ENCODE measurements at places on chromosomes 2 and 18. TPM values are rescaled to one million over a fixed set of nuclear protein-coding genes. Genes with fewer than 3 reads are reported as not detected.
A peak's percentile ranks its signal among the peaks of the same experiment; 100 is the strongest.

PIEZO2 gene
- total RNA-seq: 10.7 TPM

TNFAIP6 gene
- 0.11 TPM for total RNA-seq

AKAIN1 gene
- total RNA-seq: not detected

KYNU gene
- total RNA-seq: 0.18 TPM

PRSS56 gene
- total RNA-seq: not detected

CHST9 gene
- total RNA-seq: 16.8 TPM

- H3K36me3 ChIP-seq: no peaks in the 10 kb centered on the region
- H3K27me3 ChIP-seq: no peaks in the 10 kb centered on the region
- H3K4me1 ChIP-seq: no peaks in the 10 kb centered on the region
- no peak overlapping the region for H3K4me3 ChIP-seq
- no peak overlapping the region for H3K27ac ChIP-seq
These were observed 7.0 kb downstream of the ZSWIM2 start for GRCh38 chr2:186841940-186842339.

DNA sequence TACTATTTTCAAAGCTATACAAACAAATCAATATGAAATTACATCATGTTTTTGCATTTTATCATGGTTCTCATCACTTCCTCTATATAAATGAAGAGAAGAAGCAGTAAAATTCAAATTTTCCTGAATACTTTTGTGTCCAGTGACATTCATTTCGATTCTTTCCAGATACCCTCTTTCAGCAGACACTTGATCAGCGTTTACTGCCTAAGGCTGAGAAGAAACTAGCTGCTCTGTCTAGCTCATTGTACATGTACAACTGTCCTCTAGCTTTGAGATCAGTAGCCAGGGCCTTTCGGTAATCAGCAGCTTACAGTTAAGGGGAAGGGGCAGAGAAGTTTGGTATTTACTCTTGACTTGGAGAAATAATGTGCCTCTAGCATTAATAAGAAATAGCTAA is 4.8 kb downstream of the VRK2 start:
- peaks cover 4% of the 10 kb centered on the region for H3K36me3 ChIP-seq
- no peak overlapping the region for H3K4me3 ChIP-seq
- no peaks in the 10 kb centered on the region for H3K27me3 ChIP-seq
- peaks cover 42% of the 10 kb centered on the region for H3K4me1 ChIP-seq

DNA sequence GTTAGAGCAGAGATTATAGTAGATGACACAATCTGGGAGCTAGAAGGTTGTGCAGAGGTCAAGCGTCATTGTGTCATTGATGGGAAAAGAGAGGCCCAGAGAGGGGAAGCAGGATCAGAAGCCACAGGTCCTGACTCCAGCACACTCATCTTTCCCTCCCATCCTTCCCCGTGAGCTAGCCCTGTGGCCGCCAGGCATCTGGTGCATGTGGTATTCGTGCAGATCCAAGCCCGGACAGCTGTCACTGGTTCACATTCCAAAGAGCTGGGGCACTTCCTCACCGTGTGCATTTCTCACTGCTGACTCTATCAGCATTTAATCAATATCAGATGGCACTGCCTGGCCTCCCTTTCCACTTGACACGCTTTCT is 94.1 kb upstream of the THOC1 start:
- H3K4me3 ChIP-seq: no peak overlapping the region
- DNase-seq: no peak
- H3K27ac ChIP-seq: no peak overlapping the region
- peaks cover 28% of the 10 kb centered on the region for H3K4me1 ChIP-seq

GRCh38 chr2:60152226-60152833 is 401.1 kb downstream of the BCL11A start:
- H3K27ac ChIP-seq: no peak overlapping the region
- H3K4me3 ChIP-seq: no peak overlapping the region
- H3K36me3 ChIP-seq: peaks cover 4% of the 10 kb centered on the region
- no peak for DNase-seq
- H3K27me3 ChIP-seq: peaks cover 3% of the 10 kb centered on the region

- H3K36me3 ChIP-seq: peaks cover under 1% of the 10 kb centered on the region
- H3K27me3 ChIP-seq: no peaks in the 10 kb centered on the region
- no peak within 1 kb of the TSS for H3K4me3 ChIP-seq
These were observed at the start of gene KCNJ13 for GRCh38 chr2:232776435-232776834. Gene KCNJ13 (minus strand): TSS chr2:232776565. CDS start chr2:232771362, 5,203 bp downstream.

- no peak overlapping the region for H3K27ac ChIP-seq
- DNase-seq: no peak
- no peaks in the 10 kb centered on the region for H3K36me3 ChIP-seq
- 0 out of 2 replicates have a peak, but pooled peaks cover 2% of the 10 kb centered on the region for H3K4me1 ChIP-seq
These were observed 112.4 kb upstream of the RIOK3 start for GRCh38 chr18:23340661-23341060.

DNA sequence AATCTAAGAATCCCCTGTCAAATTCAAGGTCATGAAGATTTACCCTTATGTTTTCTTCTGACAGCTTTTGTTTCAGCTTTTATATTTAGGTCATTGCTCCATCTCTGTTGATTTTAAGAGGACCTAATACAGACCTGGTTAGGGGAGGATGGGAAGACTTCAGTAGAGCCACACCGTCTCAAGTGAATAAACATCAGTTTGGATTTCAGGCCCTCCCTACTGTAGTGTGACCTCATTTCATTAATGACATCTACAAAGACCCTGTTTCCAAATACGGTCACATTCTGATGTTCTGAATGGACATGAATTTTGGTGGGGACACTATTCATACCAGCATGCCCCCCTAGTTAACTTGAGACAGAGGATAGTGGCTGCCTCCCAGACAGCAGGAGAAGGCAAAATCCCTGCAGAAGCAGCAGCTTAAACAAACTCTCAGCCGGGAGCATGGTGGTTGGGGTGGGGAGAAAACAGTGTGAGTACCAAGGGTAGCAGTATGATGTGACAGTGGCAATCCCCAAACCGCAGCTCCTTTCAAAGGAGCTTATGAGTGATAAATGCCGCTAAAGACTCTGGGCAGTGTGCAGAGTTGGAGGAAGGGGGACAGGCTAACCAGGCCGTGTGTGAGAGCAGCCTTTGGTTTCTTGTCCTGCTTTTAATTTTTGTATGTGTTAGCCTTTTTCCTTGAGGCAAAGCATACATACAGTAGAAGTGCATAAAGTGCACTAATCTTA is 65.9 kb upstream of the TNP1 start:
- no peaks in the 10 kb centered on the region for H3K27me3 ChIP-seq
- H3K4me1 ChIP-seq: peaks cover 41% of the 10 kb centered on the region
- no peak overlapping the region for H3K27ac ChIP-seq
- H3K4me3 ChIP-seq: no peak overlapping the region
- no peaks in the 10 kb centered on the region for H3K36me3 ChIP-seq

DNA sequence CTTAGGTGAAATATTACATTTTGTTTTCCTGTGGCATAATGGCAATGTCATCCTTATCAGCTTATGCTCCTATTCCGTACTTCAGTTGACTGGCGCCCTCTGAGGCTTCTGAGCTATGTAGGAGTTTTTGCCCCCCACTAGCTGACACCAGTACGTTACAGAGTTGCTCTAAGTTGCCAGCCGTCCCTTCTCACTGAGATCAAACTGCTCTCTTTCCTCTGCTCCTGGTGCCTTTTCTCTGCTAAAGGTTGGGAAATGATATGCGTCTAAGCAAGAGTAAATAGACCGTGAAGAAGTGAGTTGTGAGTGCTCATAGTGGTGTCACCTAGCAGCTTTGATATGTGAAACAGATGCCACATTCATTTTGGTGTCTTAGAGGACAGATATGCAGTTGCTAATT is 99.2 kb downstream of the RAPGEF4 start:
- peaks cover 8% of the 10 kb centered on the region for H3K4me1 ChIP-seq
- no peaks in the 10 kb centered on the region for H3K27me3 ChIP-seq
- H3K4me3 ChIP-seq: no peak overlapping the region
- no peaks in the 10 kb centered on the region for H3K36me3 ChIP-seq
- no peak overlapping the region for H3K27ac ChIP-seq

GRCh38 chr2:189624648-189625355 is 36.5 kb upstream of the ASNSD1 start:
- no peaks in the 10 kb centered on the region for H3K36me3 ChIP-seq
- DNase-seq: no peak
- H3K4me3 ChIP-seq: no peak overlapping the region
- no peaks in the 10 kb centered on the region for H3K27me3 ChIP-seq
- no peak overlapping the region for H3K27ac ChIP-seq

DNA sequence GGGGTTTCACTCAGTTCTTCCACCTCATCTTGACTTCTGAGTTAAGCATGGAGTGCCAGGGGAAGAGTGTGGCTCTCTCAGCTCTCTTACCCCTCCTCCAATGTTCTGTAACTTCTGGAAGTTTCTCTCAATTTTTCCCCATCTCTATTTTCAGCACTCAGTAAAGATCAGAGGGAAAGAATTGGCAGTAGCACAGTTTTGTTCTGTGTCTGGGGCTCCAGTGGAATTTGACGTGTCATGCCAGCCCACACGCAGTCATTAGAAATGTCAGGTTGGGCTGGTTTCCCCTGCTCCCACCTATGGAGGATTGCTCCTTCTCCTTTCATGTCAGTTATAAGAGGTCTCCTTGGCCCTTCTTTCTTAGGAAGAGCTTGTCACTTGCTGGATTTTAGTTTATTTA is 104.6 kb upstream of the COL3A1 start:
- no peaks in the 10 kb centered on the region for H3K27me3 ChIP-seq
- no peak overlapping the region for H3K4me3 ChIP-seq
- H3K4me1 ChIP-seq: 0 out of 2 replicates have a peak, but pooled peaks cover 6% of the 10 kb centered on the region

DNA sequence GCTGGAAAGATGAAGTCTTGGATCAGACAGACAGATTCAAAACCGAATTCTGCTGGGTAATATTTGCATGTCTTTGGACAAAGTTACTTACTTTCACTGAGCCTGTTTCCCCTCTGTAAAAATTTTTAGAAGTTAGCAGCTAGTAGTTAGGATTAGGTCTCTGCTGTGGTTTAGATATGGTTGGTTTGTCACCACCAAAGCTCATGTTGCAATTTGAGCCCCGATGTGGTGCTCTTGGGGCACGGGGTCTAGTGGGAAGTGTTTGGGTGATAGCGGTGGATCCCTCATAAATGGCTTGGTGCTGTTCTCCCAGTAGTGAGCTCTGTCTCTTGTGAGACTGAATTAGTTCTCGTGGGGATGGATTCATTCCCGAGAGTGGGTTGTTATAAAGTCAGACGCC is 38.9 kb upstream of the PNO1 start:
- no peaks in the 10 kb centered on the region for H3K36me3 ChIP-seq
- no peaks in the 10 kb centered on the region for H3K27me3 ChIP-seq
- H3K4me1 ChIP-seq: peaks cover 4% of the 10 kb centered on the region
- H3K27ac ChIP-seq: no peak overlapping the region
- DNase-seq: no peak

DNA sequence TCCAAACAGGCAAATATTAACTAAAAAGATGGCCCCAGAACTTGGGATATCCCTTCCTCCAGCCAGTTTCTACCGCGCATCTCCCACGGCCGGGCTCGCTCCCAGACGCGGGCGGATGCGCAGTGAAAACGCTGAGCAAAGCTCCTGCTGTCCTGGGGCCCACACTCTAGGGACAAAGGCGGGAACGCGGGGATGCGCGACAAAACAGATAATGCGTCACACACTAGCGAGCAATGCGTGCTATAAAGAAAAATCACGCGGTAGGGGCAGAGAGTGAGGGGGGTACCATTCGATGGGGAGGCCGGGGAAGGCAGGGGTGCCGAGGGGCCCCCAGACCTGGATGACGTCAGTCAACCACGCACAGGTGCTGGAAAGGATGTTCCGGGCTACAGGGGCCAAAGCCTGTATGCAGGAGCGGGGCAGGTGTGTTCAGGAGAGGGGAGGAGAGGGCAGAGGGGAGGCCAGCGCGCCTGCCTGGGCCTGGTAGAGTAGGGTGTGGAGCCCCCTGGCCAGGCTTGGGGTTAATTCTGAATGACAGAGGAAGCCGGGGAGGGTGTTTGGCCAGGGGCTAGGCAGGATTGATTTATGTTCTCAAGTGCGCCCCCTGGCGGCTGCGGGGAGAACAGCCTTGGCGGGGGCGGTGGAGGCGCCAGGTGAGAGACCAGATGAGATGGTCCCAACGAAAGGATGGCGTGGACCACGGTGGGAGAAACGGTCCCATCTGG is 14.9 kb upstream of the ITM2C start:
- peak; percentile 95 for DNase-seq
- H3K27ac ChIP-seq: no peak overlapping the region
- peak overlapping the region; percentile 12 for H3K4me3 ChIP-seq
- peaks cover 22% of the 10 kb centered on the region for H3K27me3 ChIP-seq

GRCh38 chr18:23306822-23307221 is 146.3 kb upstream of the RIOK3 start:
- no peak overlapping the region for H3K4me3 ChIP-seq
- no peak overlapping the region for H3K27ac ChIP-seq
- H3K36me3 ChIP-seq: no peaks in the 10 kb centered on the region
- no peaks in the 10 kb centered on the region for H3K27me3 ChIP-seq
- DNase-seq: no peak

GRCh38 chr2:152490686-152491455 is 155.9 kb downstream of the FMNL2 start:
- H3K27me3 ChIP-seq: no peaks in the 10 kb centered on the region
- peaks cover 69% of the 10 kb centered on the region for H3K4me1 ChIP-seq
- H3K4me3 ChIP-seq: no peak overlapping the region
- no peak for DNase-seq
- no peaks in the 10 kb centered on the region for H3K36me3 ChIP-seq

DNA sequence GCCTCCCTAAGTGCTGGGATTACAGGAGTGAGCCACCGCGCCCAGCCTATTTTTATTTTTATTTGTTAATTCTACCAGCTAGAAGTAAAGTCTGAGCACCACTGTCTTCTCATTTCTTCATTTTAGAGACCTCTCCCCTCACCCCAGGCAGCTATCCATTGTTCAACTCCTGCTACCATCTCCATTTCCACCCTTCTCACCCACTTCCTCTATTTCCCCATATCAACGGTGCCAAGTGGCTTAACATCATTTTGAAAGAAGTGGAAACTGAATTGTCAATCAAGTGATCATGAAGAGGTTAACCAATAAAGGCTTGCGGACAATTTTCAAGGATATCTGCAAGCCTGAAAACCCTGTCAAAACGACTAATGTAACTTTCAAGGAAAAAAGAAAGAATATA is 323.1 kb downstream of the NBAS start:
- H3K4me1 ChIP-seq: peaks cover 14% of the 10 kb centered on the region
- H3K27me3 ChIP-seq: no peaks in the 10 kb centered on the region
- H3K4me3 ChIP-seq: no peak overlapping the region
- H3K36me3 ChIP-seq: no peaks in the 10 kb centered on the region
- peak overlapping the region; percentile 7 for H3K27ac ChIP-seq

- H3K27me3 ChIP-seq: no peaks in the 10 kb centered on the region
- DNase-seq: no peak
- no peaks in the 10 kb centered on the region for H3K4me1 ChIP-seq
- H3K27ac ChIP-seq: no peak overlapping the region
- no peaks in the 10 kb centered on the region for H3K36me3 ChIP-seq
These were observed 231.3 kb upstream of the RBBP8 start for GRCh38 chr18:22701795-22702194.
